Cortex of kidney (tissue), 1 donor: ENCODE measurements at places on chromosomes 5 and 9.

GRCh38 chr5:28216939-28217360 is 1178.6 kb upstream of the CDH9 start:
- no peak for DNase-seq

GRCh38 chr9:97311798-97312500 is 4.5 kb downstream of the CCDC180 start:
- DNase-seq: no peak

DNA sequence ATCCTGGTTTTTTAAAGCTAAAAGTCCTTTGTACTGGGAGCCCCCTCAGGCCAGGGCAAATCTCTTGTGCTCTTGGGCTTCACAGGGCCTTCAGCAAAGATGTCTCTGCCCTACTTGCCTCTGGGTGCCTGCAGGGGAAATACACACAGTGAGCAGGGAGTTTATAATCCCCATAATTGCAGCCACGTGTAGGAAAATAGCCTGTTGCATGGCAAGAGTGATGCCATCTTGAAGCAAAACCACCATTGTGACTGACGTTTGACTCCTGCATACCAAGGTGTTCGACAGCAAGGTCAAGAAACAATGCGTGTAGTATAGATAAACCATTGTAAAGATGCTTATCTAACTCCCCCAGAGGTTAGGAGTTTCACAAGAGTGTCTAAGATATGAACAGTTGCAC is 11.4 kb upstream of the IL3 start:
- no peak for DNase-seq

DNA sequence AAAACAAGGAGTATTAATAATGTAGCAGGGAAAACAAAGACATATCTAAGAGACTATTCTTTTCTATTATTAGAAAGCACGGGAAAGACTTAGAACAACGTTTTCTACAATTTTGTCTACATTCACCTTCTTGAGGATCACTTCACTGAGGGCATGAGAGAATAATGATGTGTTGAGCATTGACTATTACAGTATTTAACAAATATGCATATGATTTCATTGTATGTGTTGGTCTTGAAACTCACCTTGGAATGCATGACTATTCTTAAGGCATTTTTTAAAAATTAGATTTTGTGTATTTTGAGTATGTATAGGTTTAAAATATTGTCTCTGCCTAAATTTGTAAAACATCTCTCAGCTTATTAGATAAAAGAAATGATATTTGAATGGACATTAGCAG is 1.2 kb downstream of the FSD1L start:
- no peak for DNase-seq

GRCh38 chr9:72203205-72203803 is 54.1 kb downstream of the GDA start:
- no peak for DNase-seq

DNA sequence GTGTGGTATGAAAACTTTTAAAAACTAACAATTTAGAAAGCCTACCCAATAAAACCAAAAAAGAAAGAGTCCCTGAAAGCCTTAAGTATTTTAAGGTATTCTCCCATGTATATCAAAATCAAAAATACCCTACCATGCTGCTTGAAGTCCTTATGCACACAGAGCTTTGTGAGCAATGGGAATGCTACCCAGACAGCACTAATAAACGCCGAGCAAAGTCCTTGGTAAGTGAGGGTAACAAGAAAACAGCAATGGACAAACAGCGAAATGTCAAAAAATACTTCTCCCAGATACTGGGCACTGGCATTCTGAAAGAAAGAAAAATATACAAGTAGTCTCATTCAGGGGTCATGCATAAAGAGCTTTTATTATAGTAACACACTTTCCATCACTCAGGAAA is 27.4 kb downstream of the ERMP1 start:
- no peak for DNase-seq
